ENCODE measurements at places on chromosomes 2 and 18. TPM values are rescaled to one million over a fixed set of nuclear protein-coding genes. Genes with fewer than 3 reads are reported as not detected.

DNA sequence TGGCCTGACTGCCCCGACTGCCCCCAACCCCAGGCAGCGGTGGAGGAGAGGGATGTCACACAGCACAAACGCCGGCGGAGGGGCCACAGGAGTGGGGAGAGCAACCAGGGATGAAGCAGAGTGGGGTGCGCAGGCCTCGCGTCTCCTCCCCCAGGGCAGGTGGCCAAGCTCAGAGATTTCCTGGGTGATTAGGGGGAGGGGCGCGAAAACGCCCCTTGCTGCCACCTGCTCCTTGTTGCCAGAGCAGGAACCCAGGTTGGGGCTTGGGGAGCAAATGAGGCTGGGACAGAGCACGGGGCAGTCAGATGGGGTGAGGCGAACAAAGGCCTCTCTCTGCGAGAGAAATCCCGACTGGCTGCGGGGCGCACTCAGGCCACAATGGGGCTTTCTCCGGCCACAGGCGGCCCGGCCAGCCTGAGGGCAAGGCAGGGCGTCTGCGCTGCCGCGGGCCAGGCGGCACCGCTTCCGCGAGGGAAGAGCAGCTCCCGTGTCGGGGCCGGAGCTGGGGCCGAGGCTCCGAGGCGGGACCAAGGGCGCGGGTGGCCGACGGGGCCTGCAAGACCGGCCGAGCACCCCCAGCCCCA is 11.5 kb downstream of the TEX44 start:
- H3K27ac ChIP-seq, result peak overlapping the region; percentile 99
- H3K4me1 ChIP-seq, result peaks cover 12% of the 10 kb centered on the region
- DNase-seq, result no peak
- H3K27me3 ChIP-seq, result no peaks in the 10 kb centered on the region

DNA sequence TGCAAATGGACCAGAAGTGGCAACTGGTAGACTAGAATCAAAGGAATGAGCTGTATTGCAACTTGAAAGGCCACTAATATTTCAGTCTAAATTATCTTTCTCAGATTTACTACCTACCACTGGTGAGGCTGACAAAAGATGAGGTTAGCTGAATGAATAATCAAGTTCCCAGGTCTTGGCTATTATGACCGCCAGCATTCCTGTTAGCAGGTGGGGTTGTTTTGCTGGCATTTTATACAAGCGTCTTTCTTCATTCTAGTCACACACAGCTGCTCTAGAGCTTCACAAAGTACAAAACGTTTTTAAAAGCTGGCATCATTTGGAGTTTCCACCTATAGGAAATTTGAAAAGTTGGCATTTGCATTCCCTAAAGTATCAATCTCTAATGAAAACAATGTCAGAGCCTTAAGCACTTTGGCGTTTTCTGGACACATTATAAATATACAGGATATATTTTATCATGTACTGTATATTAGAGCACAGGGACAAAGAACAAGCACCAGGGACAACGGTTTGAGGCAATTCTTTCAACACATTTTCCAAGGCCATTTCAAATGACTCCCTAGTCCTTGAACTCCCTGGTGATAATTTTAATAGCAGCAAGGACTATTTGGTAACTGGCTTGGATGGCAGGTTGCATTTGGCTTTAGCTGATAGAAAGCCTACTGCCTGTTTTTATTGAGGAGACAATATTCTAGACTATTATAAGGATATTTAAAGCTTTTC is 410.2 kb upstream of the CHST9 start:
- no peaks in the 10 kb centered on the region for H3K27me3 ChIP-seq
- H3K36me3 ChIP-seq, result no peaks in the 10 kb centered on the region
- DNase-seq, result no peak
- no peak overlapping the region for H3K27ac ChIP-seq

DNA sequence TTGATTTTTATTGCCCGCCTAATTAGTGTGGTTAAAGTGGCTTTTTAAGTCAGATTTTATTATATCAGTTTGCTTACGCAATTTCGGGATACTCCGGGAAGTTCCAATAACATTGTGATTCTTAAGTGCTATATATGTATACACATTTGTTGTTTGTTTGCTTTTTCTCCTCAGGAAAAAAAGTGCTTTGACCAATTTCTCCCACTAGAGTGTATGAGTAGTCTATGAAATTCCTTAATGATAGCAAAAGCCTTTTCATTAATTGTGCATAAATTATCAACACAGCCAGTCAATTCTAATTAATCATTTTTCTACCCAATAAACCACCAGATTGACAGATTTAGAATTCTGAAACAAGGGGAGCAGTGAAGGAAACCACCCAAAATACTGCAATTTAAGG is 172.2 kb downstream of the DPP10 start:
- H3K27ac ChIP-seq, result no peak overlapping the region
- no peak for DNase-seq
- H3K4me3 ChIP-seq, result no peak overlapping the region
- H3K36me3 ChIP-seq, result no peaks in the 10 kb centered on the region
- no peaks in the 10 kb centered on the region for H3K27me3 ChIP-seq

DNA sequence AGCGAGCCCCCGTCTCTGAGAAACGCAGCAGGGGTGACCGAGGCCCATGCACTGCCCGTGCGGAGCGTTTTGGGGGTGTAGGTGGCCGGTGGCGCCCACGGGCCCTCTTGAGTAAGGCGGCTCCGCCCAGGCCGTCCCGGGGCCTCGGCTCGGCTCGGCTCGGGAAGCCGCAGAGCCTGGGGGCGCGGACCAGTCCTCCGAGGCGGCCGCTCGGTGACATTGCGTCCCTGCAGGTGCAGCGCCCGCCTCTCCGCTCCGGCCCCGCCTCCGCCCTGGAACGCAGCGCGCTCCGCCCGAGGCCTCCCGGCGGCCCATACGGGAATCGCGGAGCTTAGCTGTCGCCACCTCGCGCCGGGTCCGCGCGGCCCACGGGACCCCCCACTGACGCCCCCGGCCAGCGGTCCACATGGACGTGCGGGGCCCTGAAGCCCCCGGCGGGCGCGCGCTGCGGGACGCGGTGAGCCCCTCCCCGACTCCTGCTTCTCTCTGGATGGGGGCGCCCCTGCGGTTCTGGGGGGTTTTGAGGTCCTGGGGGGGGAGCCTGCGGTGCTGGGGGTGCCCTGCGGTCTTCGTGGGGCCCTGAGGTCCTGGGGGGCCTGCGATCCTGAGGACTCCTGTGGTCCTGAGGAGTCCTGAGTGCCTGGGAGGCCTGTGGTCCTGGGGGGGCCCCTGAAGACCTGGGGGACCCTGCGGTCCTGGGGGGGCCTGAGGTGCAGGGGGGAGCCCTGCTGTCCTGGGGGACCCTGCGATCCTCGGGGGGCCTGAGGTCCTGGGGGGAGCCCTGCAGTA is at the start of gene HSBP1L1:
HSBP1L1 (plus strand) TSS at position 314 of the 789 bp plus-strand sequence; CDS start at position 407, 93 bp downstream.
- peak; percentile 37 for DNase-seq
- H3K4me1 ChIP-seq, result peaks cover 6% of the 10 kb centered on the region
- no peaks in the 10 kb centered on the region for H3K27me3 ChIP-seq
- H3K27ac ChIP-seq, result peak within 1 kb of the TSS; percentile 89
- H3K36me3 ChIP-seq, result peaks cover 2% of the 10 kb centered on the region
- H3K4me3 ChIP-seq, result peak within 1 kb of the TSS; percentile 65

- no peak overlapping the region for H3K4me3 ChIP-seq
- no peaks in the 10 kb centered on the region for H3K27me3 ChIP-seq
- H3K4me1 ChIP-seq, result peaks cover 3% of the 10 kb centered on the region
These were observed 7.1 kb downstream of the FBXO15 start for GRCh38 chr18:74140582-74140981.

The BOK gene
- total RNA-seq, result 42.4 TPM

The CYS1 gene
- 5.1 TPM for total RNA-seq
